ENCODE measurements at places on chromosomes 3 and 15.

GRCh38 chr3:4644951-4645350, 151.8 kb downstream of the ITPR1 start:
- no peak for DNase-seq

- DNase-seq = no peak
Observed at GRCh38 chr15:46703020-46703861, 1014.1 kb upstream of the SEMA6D start.

- DNase-seq = no peak
Observed at GRCh38 chr3:127484601-127485388, 105.7 kb downstream of the TPRA1 start.

GRCh38 chr15:90064911-90065681, 37.2 kb downstream of the IDH2 start:
- no peak for DNase-seq

GRCh38 chr3:34924961-34925360, 714.4 kb upstream of the ARPP21 start:
- DNase-seq = no peak

- peak; percentile 14 for DNase-seq
Observed at GRCh38 chr15:62390791-62391640, 225.9 kb upstream of the C2CD4B start.

GRCh38 chr15:57133127-57133968, 214.9 kb downstream of the TCF12 start:
- no peak for DNase-seq

GRCh38 chr15:85777250-85778106, 17.2 kb downstream of the KLHL25 start:
- no peak for DNase-seq

DNA sequence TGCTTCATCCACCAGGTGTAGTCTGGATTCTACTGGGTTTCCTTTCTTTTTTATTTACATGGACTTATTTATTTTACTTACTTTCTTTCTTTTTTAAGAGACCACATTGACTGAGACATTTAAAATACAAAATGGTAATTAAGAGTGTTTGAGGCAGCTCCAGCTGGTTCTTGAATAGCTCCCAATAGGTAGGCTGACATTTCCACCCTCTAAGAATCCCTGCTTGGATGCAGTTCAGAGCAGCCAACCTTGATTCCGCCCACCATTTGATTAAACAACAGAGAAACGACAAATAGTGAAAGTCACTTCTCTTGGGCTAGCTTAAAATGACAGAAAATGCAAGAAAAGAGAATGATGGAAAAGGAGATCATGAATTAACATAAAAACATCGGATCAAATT, 270.5 kb downstream of the TUSC7 start:
- DNase-seq = no peak

GRCh38 chr3:194718079-194718478, 32.4 kb downstream of the FAM43A start:
- no peak for DNase-seq

GRCh38 chr3:153431076-153431475, 269.1 kb downstream of the RAP2B start:
- no peak for DNase-seq

DNA sequence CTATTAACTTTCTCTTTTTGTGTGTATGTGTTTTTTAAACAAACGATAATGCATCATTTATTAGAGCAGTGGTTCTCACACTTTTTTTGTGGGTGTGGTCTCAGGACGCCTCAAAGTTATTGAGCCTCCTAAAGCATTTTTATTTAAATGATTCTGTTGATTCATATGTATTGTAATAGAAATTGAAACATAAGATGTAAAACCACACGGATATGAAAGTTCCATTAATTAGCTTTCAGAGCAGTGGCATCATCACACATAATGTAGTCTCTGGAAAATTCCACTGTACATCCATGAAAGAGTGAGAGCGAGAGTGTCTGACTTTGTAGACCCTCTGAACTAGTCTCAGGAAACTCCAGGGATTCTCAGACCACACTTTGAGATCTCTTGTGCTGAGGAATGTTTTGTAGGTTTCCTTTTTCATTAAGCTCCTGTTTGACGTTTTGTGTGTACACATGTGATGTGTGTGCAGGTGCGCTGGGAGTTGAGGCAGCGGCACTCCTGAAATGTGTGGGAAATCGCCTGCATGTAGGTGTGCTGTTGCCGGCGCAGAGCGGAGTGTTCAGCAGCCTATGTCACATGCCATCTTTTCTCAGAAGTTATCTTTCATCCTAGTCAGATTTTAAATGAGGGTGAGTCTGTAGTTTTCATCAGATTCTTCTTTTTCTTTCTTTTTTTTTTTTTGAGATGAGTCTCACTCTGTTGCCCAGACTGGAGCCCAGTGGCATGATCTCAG, 5.3 kb upstream of the TRAK1 start:
- no peak for DNase-seq

DNA sequence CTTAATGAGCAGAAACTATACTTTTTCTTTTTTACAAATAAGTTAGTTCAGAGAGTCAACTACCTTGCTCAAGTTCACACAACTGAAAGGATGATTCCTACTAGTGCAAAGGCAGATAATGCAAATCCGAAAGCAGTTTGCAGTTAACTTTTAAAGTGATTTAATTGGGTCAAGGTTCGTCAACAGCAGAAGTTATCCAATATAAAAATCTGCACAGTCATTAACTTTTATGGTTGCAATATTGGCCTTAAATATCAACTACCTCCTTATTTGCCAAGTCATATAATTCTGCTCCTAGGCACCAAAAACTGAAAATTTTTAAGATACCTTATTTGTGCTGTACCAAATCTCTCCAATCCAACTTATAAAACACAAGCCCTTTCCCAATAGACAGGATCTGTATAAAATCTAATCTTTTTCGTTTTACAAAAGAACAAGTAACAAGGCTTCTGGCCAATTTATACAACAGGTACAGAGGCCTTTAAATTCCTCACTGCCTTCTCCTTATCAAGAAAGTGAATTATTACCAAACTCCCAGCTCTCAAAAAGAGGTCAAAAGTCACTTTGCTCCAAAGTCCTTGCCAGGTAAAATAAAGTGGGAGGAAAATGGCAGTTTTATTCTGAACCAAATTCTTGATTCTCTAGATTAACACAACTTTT, 416.6 kb upstream of the NECTIN3 start:
- no peak for DNase-seq

All from stimulated activated CD4-positive, alpha-beta T cell treated with anti-CD3 and anti-CD28 coated beads, Interleukin-4, amount 100 ng/mL, for 24 hours (primary cell).